ENCODE measurements at places on chromosomes 6 and 20.

- DNase-seq = no peak
Observed at GRCh38 chr20:5090191-5090590, 29.6 kb downstream of the PCNA start.

GRCh38 chr6:166989427-166990032, 9.7 kb upstream of the CEP43 start:
- DNase-seq = no peak

GRCh38 chr20:62702895-62703852, 5.5 kb upstream of the NTSR1 start:
- DNase-seq = peak; percentile 76

DNA sequence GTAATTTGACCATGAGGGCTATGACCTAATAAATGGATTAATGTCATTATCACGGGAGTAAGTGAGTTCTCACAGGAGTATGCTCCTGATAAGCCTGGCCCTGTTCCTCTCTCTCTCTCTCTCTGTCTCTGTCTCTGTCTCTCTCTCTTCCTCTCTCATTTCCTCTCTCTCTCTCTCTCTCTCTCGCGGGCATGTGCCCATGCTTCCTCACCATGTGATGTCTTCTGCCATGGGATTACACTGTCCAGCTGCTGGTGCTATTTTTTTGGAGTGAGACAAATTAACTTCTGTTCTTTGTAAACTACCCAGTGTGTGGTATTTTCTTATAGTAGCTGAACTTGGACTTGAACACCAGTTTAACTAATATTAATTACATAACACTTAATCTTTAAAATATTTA, 374.3 kb upstream of the GJE1 start:
- no peak for DNase-seq

- DNase-seq = no peak
Observed at GRCh38 chr6:137095651-137096238, 51.0 kb upstream of the IL20RA start.

- DNase-seq = no peak
Observed at GRCh38 chr6:30071081-30071818, 4.3 kb downstream of the PPP1R11 start.

All from HCT116 (cell line).